ENCODE measurements at places on chromosomes 16 and 17. TPM values are rescaled to one million over a fixed set of nuclear protein-coding genes. Genes with fewer than 3 reads are reported as not detected.

Gene GPT2
- 10.3 TPM for total RNA-seq

Gene RPS15A
- total RNA-seq: 2,340 TPM

Gene TMEM101
- 32.4 TPM for total RNA-seq

Gene KIF2B
- total RNA-seq: not detected

Gene RNF112
- total RNA-seq: 0.14 TPM

Gene CDH11
- total RNA-seq: 0.61 TPM

Gene STXBP4
- total RNA-seq: 4.1 TPM

Gene GRB7
- total RNA-seq: 6.6 TPM

Gene MILR1
- 1.4 TPM for total RNA-seq

Gene TM4SF5
- 0.49 TPM for total RNA-seq

Gene SLC35G6
- not detected for total RNA-seq

Data from A549 treated with AZD2906 at 1 μM for 4 hours (cell line).